CD4-positive, alpha-beta T cell treated with Interleukin-21 for 1 hour (primary cell): ENCODE measurements at places on chromosomes 3 and 15.

DNA sequence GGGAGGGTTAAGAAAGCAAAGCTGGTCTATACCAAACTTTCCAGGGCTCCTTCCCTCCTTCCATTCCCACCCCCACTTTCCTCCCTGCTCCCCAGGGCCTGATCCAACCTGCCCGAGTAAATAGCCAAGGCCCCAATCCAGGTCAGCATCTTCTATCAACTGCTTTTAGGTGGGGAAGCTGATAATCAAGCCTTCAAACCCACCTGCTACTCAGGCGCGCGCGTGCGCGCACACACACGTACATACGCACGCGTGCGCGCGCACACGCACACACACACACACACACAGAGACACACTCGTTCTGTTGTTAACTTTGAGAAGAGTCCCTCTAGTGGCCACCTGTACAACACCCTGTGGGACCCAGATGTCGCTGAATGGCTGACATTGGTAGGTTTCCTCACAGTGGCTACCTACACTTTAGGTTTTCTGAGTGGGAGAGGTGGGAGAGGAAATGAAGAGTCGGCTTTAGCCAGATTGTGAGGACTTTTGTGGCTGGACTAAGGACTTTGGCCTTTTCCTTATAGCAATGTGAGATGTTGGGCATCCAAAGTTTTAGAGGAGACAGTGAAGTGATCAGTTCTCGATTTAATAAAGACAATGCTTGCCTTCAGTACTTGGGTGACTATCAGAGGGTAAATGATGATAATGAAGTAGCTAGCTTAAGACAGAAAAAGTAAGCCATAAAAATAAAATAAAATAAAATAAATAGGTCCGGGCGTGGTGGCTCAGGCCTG, 179.9 kb upstream of the C2CD4B start:
- peak; percentile 76 for DNase-seq

- no peak for DNase-seq
Measured at GRCh38 chr3:125077864-125078263, 22.1 kb upstream of the HEG1 start.

GRCh38 chr15:50487287-50487686, 59.2 kb downstream of the USP50 start:
- DNase-seq, result no peak

DNA sequence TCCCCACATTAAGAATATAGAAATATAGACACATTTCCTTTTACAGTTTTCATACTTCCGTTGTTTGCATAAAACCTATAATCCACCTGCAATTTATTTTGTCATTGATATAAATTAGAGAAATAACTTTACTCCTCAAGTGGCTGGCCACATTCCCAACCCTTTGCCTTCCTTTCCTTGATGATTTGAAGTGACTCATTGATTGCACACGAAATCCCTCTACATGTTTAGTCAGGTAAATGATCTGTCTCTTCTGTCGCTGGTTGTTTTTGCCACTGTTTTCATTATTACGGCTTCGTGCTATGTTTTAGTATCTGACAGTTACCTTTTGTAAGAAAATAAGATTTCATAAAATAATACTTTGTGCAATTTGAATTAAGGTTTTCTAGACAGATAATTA, 272.2 kb upstream of the NR2E3 start:
- DNase-seq, result no peak

DNA sequence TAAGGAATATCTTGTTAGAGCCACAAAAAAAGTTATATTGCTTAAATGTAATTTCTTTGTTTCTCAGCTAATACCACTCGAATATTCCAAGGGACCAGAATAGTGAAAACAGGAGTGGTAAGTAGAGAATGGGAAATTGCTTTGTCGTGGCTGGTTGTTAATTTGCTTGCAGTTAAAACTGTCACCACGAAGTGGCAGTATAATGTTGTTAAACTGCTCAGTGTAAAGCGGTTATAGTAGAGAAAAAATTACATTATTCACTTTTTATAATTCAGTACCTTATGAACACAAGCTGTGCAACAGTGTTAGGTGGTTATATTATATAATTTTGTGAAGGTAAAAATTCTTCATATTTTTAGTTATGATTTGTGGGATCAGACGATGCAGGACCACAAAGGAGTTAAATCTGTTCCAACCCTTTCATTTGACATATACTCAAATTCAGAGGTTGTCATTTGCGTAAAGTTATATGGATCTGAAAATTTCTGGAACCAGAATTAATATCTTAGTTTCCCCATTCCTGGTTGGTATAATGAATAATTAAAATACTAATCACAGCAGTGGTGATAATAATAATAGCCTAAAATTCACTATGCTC, 171.8 kb downstream of the FEZF2 start:
- DNase-seq, result peak; percentile 6

- peak; percentile 32 for DNase-seq
Measured at GRCh38 chr15:69060744-69061143, 46.2 kb downstream of the NOX5 start.

DNA sequence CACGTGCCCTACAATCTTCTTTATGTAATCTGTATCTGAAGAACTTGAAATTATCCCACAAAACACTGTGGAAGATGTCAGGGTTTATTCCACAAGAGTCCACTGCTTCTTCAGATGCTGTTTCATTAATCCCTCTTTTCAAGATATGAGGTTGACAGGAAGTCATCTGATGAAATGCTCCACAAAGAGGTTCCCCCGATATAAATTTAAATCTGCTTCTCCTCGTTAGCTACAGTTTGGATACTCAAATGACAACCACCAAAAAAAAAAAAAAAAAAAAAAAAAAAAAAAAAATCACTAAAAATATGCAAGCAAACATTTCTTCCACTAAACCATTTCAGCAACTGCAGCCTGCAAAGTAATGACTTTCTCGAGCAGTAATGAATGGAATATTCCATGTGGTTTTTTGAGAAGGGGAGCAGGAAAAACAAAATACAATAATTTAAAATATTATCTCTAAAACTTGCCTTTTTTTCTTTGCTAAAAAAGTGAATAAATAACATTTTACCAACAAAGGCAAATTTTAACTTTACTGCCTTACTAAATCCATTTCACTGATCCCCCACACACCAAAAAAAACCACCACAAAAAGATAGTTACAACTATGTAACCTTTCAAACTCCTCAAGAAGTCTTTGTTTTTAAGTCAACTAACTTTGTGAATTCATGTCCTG, 37.8 kb downstream of the DLG1 start:
- no peak for DNase-seq

GRCh38 chr3:71881732-71882131, 96.8 kb upstream of the PROK2 start:
- no peak for DNase-seq

DNA sequence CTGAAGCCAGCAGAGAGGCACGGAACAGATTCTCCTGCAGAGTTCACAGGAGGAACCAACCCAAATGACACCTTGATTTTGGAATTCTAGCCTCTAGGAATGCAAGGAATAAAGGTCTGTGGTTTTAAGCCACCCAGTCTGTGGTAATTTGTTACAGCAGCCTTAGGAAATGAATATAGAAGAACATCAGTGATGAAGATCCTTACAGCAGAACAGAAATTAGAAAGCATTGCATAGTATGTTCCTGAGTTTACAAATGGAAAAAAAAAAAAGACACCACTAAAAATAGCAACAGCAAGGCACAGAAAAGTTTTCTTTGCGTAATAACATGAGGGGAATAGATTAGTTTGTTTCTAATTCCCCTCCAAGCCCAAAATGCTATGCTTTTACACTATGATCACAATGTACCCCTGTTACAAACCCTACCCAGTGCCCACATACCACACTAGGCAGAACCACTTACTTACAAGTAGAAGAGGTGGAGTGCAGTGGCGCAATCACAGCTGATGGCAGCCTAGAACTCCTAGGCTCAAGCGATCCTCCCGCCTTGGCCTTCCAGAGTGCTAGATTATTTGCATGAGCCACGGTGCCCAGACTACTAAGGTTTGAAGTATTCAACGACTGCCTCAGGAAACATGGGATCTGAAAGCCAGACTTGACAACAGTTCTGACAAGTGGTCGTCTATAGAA, 84.3 kb downstream of the SHQ1 start:
- DNase-seq, result no peak

GRCh38 chr15:100723315-100723801, 121.0 kb downstream of the ASB7 start:
- no peak for DNase-seq

GRCh38 chr3:56792193-56792592, 9.6 kb downstream of the ARHGEF3 start:
- no peak for DNase-seq

- DNase-seq, result no peak
Measured at GRCh38 chr3:55169608-55170072, 241.8 kb upstream of the LRTM1 start.

GRCh38 chr3:134008630-134009156, 21.0 kb downstream of the SLCO2A1 start:
- DNase-seq, result no peak

- no peak for DNase-seq
Measured at GRCh38 chr15:65963911-65964482, 94.7 kb downstream of the RAB11A start.

DNA sequence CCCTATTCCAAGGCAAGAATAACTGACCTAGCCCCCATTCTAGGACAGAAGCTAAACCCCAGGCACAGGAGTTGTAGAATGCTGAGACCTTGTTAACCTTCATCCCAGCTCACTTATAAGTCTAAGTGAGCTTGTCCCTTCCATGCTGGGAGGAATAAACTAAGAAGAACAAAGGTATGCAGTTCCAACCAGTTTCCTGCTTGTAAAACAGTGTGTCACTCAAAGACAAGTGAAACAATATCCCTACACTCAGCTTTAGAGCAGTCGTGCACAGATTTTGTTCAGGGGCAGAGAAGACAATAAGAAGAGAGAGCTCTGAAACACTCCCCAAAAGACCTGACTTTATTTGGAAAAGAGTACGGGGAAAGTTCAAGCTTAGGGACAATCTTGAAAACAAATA, 292.1 kb downstream of the CGGBP1 start:
- no peak for DNase-seq

DNA sequence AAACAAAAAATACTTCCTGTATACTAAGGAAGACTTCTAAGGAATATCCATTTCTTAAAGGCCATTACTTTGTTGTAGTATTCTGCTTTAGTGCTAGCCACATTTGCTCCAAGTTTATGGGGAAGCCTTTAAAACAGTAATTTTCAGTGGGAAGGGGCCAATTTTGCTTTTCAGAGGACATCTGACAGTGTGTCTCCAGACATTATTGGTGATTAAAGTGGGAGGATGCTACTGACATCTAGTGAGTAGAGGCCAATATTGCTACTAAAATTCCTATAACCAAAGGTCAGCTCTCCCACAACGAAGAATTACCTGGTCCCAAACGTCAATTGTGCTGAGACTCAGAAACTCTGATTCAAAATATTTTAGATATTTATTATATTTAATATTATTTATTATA, 24.8 kb downstream of the SLC28A2 start:
- DNase-seq, result peak; percentile 46

- DNase-seq, result no peak
Measured at GRCh38 chr3:172257648-172258400, 190.4 kb downstream of the GHSR start.

DNA sequence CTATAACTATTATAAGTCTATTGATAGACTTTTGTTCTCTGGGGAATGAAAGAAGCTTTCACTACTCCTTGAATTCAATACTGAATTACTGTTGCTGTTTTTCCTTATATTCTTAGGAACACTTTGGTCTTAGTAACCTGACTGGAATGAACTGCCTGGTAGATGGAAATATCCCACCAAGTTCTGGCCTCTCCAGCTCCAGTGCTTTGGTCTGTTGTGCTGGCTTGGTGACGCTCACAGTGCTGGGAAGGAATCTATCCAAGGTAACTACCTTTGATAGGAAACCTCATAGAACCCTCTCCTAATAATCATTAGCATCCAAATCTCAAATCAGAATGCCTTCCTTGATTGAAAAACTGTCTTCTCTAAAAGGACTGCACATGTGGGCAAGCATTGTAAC, 69.1 kb downstream of the GALK2 start:
- no peak for DNase-seq

- no peak for DNase-seq
Measured at GRCh38 chr3:118101891-118102290, 932.8 kb downstream of the IGSF11 start.

DNA sequence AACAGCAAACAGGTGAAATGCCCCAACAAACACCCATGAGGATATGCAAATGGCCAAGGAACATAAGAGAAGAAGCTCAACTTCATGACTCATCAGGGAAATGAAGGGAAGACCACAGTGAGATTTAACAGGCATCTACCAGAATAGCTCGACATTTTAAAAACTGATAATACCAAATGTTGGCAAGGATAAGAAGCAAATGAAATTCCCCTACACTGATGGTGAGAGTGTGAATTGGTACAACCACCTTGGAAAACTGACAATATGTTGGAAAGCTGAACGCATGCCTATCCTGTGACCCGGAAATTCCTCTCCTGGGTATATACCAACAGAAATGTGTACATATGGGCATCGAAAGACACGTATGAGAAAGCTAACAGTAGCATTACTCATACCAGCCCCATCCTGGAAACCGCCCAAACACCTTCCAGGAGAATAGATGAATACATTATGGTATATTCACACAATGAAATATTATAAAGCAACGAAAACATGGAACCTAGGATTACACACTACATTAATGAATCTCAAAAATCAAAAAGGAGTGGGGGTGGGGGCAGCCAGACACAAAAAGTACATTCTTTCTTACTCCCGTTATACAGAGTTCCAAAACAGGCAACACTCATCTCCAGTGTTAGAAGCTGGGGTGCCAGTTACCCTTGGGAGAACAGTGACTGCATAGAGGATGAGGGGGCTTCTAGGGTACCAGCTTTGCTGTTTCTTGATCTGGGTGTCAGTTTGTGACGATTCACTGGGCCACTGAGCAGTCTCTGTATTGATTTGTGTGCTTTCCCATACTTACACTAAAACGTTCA, 16.9 kb downstream of the RFTN1 start:
- DNase-seq, result no peak

GRCh38 chr3:66363148-66363547, 137.7 kb downstream of the LRIG1 start:
- no peak for DNase-seq

DNA sequence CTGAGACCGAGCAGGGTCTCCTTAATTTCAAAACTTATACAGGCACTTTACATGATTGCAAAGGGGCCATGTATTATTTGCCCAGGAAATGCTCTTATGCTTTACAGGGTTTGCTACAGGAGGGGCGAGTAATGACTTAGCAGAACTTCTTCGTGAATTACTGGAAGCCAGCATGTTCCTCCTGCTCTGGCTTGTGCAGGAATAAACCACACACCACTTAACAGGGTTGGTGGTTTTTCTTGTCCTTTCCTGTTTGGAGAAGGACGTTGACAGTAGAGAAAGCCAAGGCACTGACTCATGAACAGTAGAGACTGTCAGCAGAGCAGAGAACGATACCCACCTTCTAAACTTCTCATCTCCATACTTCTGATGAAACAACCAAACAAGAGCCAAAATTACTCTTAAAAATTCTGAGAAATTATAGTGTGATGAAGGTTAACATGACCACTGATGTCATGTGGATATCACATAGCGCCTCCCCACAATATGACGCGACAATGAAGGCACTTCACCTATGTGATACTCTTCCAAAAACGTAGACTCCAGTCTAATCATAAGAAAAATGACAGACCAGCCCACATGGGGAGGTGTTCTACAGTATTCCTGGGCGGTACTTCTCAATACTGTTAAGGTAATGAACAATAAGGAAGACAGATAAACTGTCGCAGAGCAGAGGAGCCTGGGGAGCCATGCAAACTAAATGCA, 24.7 kb upstream of the MCTP2 start:
- DNase-seq, result peak; percentile 25
